ENCODE measurements at places on chromosomes 4 and X.

DNA sequence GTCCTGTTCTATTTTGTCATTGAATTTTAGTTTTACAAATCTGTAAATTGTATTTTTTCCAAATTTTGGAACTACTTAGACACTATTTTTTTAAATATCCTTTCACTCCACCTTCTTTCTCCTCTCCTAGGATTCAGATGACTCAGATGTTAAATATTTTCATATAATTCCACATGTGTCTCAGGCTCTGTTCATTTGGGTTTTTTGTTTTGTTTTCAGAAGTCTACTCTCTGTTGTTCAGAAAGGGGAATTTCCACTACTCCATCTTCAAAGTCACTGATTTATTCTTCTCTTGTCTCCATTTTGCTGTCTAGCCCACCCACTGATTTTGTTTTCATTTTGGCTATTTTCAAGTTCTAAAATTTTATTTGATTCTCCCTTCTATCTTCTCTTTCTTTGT is 264.0 kb upstream of the SLIT2 start:
- peak; percentile 5 for DNase-seq

GRCh38 chr4:15689540-15689939 is 7.9 kb downstream of the FAM200B start:
- no peak for DNase-seq

GRCh38 chr4:168569931-168570276 is 73.1 kb downstream of the PALLD start:
- DNase-seq, result no peak

GRCh38 chr4:5572114-5572513 is 136.2 kb downstream of the EVC2 start:
- no peak for DNase-seq

GRCh38 chr4:5037553-5038551 is 13.4 kb upstream of the STK32B start:
- no peak for DNase-seq

DNA sequence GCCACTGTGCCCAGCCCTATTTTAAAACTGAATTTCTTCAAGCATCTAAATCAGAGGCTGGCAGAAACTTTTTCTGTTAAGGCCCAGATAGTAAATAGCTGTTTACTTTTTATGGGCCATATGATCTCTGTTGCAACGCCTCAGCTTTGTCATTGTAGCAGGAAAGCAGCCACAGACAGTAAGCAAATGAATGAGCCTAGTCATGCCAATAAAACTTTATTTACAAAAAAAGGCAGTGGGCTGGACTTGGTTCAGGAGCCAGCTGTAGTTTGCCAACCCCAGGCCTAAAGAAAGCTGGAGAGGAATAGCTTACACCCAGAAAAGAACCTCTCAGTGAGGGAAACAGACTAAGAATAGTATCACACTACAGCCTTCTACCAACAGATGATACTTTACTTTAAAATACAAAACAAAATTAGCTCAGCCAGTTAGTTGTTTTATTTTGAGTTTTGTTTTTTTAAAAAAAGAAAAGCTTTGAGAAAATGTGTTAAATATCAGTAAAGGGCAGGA is 25.5 kb downstream of the CHST7 start:
- no peak for DNase-seq

GRCh38 chr4:19694812-19695211 is 556.9 kb upstream of the SLIT2 start:
- no peak for DNase-seq

DNA sequence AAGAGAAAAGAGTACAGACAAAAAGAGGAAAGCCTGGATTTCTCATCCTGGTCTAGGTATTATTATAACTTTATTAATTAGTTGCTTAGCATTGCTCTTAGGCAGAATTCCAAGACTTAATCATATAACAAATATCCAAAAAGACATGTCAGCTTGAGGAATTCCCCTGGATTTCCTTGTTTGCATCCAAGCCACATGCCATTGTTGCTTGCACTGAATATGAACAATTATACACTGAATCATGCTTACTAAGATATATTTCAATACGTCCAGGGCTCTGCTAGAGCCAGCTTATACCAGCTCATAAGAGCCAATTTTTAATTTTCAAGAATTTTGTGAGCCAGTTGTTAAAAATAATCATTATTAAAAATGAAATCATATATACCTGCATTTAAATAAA is 5.5 kb upstream of the TLR10 start:
- no peak for DNase-seq

- DNase-seq, result no peak
These were observed 32.2 kb upstream of the TXLNG start for GRCh38 chrX:16754019-16754418.

- DNase-seq, result no peak
These were observed 1067.7 kb upstream of the PABPC4L start for GRCh38 chr4:135269125-135269890.

DNA sequence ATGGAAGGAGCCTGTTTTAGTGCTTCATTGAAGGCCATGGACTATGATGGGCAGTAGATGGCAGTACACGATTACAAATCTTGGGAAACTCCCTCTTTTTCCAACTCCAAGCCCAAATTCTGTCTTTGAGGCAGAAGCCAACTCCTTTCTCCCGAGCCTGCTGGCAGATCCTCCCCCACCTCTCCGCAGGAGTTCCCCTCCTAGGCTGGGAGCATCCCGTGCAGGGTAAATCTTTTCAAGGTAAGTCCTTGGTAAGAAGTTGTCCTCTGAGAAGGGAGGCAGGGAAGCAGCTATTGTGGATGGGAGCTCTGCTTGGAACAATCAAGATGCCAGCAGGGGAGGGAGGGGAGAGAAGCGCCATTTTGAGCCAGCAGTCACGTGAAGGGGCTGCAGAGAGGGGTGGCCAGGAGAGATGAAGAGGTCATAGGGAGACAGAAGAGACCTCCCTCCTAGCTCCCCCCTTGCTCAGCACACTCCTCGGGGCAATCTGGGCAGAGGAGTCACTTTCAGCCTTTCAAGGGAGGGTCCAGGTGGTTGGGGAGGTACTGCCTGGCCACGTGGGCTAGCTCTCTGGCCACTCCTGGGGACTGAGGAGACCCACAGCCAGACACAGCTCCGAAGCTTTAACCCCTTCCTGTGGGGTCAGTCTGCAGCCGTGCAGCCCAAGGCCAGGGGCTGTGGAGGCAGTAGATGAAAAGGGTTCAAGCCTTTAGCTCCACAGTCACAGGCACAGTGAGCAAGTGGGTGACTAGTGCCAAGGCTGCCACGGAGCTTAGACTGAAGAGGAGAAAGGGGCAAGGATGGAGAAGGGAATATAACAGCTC is 9.6 kb downstream of the CC2D2A start:
- DNase-seq, result peak; percentile 69

GRCh38 chrX:44012484-44013096 is 39.4 kb upstream of the NDP start:
- DNase-seq, result no peak
